ENCODE measurements at places on chromosomes 5 and 9.

DNA sequence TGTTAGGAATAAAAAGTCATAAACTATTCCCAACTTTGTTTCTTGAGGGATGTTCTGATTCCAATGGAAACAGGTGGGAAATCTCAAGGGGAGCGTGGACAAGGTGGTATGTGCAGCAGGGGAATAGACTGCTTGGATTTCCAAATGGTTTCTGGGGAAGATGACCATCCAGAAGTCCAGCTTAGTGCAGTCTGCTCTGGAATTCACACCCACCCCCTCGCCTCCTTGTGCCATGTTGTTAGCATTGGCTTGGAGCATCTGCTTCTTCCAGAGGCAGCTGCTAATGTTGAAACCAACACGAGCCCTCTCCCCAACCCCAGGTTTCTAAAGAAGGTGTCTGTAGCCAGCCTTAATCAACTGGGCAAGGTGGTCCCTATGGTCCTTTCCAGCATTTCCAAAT, 90.9 kb downstream of the PDE6A start:
- DNase-seq = no peak

GRCh38 chr5:171162596-171162995, 146.5 kb upstream of the TLX3 start:
- DNase-seq = no peak

DNA sequence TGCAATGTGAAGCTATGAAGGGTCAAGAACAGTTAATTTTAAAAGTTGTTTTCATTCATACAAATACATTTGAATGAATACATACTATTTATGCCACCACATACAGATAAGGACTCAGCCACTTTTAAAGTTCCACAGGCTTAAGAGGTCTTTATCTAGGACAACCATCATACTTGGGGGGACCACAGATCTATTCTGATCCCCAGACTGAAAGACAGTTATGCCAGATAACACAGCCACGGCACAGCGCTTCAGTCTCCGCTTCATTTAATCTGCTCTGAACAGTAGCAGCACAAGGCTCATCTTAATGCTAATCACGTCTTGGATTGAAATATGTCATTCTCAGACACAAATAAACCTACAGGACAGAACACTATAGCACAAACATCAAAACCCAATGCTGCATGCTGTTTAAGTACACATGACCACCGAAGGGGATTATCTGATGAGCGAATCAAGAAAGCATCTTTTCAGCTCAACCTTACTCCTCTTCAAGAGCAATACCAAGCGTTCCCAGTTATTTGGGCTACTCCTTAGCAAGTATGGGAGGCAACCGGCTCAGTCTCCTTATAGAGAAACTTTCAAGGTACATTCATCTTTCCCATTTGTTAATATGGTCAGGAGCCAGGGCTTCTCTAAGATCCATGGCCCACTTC, 33.3 kb downstream of the PUM3 start:
- no peak for DNase-seq

- no peak for DNase-seq
Measured at GRCh38 chr9:129936222-129936621, 101.0 kb downstream of the USP20 start.

GRCh38 chr5:23007236-23007635, 154.1 kb upstream of the CDH12 start:
- no peak for DNase-seq

DNA sequence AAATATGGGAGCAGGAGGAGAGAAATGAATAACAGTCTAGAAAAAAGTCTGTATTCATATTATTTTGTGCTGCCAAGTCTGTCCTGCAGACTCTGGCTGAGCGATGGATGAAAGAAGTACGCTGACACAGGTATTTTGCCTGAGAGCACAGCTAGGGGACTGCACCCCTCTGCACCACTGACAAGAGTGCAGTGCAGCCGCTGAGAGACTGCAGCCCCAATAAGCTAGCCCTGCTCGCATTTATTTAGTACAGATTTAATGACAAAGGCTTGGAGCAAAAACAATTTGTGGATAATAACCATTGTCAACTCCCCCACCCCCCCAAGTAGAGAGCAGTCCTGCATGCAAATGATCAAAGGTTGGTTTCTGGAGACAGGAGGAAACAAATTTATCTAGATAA, 13.3 kb upstream of the MRPS30 start:
- no peak for DNase-seq

- DNase-seq = no peak
Measured at GRCh38 chr5:127940854-127941253, 142.7 kb upstream of the SLC12A2 start.

DNA sequence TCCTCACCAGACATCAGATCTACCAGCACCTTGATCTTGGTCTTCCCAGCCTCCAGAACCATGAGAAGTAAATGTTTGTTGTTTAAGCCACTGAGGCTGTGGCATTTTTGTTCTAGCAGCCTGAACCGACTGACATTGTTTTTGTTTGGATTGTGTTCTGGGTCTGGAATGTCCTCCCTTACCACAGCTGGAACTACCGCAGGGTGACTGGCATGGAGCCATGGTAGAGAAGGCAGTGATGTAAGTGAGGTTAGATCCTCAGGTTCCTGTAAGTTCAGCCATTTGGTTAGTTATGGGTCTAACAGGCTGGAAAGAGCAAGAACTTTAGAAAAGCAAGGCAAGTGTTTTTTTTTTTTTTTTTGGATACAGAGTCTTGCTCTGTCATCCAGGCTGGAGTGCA, 209.3 kb downstream of the DAB2IP start:
- no peak for DNase-seq

- no peak for DNase-seq
Measured at GRCh38 chr5:117615226-117615625, 1040.6 kb upstream of the SEMA6A start.

DNA sequence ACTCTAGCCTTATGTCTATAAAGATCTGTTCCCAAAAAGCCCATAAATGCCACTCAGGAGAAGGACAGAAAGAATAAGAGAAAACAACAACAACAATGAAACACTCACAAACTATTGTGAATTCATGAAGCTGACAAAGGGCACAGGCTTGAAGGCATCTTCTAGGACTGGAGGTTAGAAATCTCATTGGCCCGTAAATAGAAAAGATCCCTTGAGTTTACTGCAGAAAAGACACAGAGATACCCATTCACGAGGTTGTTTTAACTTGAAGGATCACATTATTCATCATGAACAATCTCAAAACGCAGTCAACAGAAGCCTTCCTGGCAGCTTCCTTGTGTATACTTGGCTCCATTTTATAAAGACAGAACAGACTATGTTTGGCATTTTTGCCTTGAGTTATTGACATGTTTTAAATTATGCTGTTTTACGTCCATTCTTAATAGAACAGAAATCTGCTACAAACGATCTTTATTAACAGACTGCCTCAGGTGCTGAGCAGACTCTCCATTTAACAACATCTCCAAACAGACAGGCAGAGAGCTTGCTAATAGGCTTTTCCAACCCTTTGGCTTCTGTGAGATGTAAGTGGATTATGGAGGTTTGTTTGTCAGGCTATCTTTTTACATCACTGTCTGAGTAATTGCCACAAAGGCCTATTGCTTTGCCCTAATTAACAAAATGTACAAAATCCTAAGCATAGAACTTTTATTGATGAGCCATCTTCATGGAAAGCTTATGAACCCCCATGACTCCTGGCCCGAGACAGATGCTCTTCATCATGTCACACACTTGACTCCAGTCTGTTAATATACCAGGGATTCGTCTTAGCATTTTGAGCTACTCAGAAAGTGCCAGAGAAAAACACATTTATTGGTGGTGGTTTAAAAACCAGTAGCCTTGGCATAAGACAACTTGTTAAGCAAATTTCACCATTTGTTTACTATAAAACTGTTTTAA, 735.3 kb upstream of the ZNF608 start:
- DNase-seq = no peak

- DNase-seq = no peak
Measured at GRCh38 chr9:82706786-82707185, 356.2 kb downstream of the RASEF start.

- DNase-seq = no peak
Measured at GRCh38 chr5:61277781-61278180, 54.3 kb upstream of the ZSWIM6 start.

- DNase-seq = no peak
Measured at GRCh38 chr9:22169727-22170503, 160.8 kb upstream of the CDKN2B start.

GRCh38 chr9:34948451-34948850, 9.6 kb upstream of the PHF24 start:
- DNase-seq = no peak

DNA sequence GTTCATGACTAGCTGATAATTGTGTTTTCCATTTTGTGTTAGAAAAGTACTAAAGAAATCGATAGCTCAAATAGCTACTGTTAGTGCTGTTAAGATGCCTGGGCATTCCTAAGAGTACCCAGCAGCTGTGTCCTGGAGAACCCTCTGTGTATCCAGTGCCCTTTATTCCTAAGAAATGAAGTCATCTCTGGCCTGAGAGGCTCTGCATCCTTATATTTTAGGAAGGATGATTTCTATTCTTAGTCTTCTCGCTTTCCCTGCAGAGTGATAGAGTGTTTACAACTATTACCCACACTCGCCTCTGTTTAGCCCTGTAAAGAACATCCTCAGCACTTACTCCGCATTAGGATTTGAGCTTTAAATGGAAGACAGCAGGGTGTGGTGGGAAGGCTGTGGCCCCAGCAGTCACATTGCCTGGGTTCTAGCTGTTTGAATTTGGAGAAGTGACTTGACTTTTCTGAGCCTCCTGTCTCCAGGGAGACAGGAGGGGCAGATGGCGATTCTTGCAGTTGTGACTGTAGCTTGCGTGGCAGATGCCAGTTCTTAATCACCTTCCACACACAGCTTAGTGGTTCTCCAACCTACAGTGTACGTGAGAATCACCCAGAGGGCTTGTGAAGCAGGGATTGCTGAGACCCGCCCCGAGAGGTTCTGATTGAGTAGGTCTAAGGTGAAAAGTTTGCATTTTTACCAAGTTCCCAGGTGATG, 177.2 kb upstream of the PITX1 start:
- DNase-seq = no peak

GRCh38 chr5:58855851-58856739, 273.2 kb downstream of the RAB3C start:
- DNase-seq = no peak

GRCh38 chr5:173140769-173141168, 3.6 kb upstream of the BNIP1 start:
- DNase-seq = no peak

- DNase-seq = no peak
Measured at GRCh38 chr9:34140853-34141252, 14.4 kb upstream of the DCAF12 start.

- DNase-seq = no peak
Measured at GRCh38 chr9:20447291-20447690, 175.0 kb downstream of the MLLT3 start.

- DNase-seq = no peak
Measured at GRCh38 chr5:40649463-40650030, 30.2 kb upstream of the PTGER4 start.

- DNase-seq = peak; percentile 78
Measured at GRCh38 chr5:134004626-134005416, at the start of gene VDAC1. TSS of gene VDAC1 (minus strand) at chr5:134004975. CDS start at chr5:133993012, 11,963 bp downstream.

- DNase-seq = no peak
Measured at GRCh38 chr9:35085078-35085477, 5.3 kb upstream of the FANCG start.

DNA sequence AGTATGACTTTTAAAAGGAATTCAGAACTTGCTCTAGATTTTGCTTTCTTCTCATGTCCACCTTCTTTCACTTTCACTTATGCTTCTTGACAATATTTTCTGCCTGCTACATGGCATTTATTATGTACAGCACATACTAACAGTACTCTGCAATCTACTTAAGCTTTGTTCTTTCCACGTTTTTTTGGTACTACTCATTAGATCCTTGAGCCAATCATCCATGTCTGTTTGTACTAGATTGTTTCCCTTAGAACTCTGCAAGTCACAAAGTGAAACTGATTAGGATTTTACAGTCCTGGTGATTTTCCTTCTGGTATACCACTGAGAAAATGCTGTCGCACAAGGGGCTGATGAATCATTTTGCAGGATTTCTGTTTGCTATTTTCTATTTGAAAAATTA, 78.3 kb downstream of the PARP8 start:
- DNase-seq = no peak

- DNase-seq = no peak
Measured at GRCh38 chr9:97109194-97109811, 70.4 kb upstream of the CTSV start.

DNA sequence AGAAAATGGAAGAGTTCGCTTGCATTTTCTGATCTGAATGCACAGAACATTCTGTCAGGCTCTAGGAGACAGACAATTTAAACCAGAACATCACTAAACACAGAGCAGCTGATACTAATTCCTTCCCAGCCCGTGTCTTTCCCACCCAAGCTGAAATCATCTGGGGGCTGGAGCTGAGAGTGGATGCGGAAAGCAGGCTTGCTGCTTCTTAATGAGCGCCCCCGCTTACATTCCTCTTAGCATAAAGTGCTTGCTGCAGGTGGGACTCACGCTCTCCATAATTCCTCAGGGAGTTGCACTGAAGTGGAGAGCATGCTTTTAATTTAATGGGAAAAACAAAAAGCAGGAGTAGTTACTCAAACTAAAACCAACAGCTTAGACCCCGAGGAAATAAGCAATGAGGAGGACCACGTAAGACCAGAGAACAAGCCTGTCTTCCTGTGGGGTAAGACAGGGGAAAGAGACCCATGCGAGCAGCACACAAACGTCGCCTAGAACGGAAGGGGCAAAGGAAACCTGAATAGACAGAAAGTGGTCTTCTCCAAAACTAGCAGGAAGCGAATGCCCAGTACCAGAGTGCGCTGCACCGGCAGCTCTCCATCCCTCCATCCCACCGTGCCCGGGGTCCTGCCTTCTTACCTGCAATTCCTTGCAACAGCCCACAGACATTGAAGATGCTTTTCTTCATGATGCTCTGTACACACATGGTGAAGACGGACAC, 139.3 kb downstream of the LHFPL2 start:
- DNase-seq = no peak

DNA sequence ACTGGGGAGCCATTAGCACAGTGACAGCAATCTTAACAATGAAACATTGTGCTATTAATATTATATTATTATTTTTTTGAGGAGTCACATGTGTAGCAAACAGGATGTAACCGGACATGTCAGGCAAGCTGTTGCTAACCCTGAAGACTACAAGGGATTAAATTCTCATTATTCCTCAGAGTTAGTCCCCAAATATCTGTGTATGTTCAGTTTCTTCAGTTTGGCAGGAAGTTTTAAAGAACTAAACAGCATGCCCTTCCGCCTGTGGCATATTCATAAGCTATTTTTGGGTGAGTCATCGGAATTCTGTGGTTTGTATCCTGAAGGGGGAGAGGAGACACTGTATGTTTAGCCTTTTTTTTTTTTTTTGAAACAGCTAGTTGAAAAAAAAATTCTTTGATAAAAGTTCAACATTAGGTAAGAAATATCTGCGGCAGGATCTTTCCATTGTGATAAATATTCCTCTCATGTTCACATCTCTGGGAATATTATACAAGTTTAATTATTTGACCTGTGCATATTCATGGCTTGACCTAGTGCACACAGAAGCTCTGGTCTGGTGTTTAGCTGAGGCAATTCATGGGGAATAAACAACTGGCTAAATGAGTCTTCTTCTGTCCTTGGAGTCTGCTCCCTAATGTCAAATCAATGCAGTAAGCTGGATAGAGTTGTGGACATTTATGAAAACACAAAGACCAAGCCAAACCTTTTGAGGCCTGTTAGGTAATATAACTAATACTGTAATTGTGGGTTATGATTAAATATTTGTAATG, 202.7 kb upstream of the CDKN2B start:
- no peak for DNase-seq

All from activated effector memory CD4-positive, alpha-beta T cell treated with Interleukin-2 at 50 U/mL for 16 hours (primary cell).